ENCODE measurements at places on chromosomes 13 and 19.

DNA sequence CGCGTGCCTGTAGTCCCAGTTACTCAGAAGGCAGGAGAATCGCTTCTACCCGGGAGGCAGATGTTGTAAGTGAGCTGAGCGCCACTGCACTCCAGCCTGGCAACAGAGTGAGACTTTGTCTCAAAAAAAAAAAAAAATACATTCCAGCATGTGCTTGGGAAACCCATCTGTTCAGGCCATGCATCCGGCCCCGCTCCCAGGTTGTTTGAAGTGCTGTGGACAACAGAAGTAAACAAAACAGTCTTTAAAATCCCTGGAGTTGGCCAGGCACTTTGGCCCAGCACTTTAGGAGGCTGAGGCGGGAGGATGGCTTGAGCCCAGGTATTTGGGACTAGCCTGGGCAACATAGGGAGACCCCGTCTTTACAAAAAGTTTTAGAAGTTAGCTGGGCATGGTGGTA, 3.2 kb upstream of the PTPRS start:
- no peak overlapping the region for H3K4me3 ChIP-seq
- peaks cover 11% of the 10 kb centered on the region for H3K4me1 ChIP-seq
- H3K27me3 ChIP-seq = peaks cover 31% of the 10 kb centered on the region
- no peaks in the 10 kb centered on the region for H3K36me3 ChIP-seq

DNA sequence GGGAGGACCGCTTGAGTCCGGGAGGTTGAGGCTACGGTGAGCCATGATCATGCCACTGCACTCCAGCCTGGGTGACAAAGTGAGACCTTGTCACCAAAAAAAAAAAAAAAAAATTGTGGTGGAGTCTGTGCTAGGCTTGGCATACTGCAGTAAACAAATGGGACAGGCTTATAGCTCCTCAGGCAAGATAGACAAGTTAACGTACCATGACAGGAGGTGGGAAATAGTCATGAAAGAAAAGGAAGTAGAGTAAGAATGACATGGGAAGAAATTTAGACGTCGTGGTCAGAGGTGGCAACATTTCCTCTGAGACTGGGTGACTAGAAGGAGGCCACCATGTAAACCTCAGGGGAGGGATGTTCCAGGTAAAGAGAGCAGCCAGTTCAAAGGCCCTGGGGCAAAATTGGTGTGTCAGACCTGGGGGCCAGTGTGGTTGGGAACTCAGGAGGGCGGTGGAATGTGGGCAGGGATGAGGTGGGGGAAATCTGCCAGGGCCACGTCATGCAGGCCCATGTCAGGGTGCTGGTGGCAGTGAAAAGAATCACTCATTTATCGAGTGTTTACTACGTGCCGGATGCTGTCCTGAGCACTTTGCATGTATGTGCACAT, 5.6 kb downstream of the SNRPA start:
- no peak overlapping the region for H3K4me3 ChIP-seq
- peaks cover 70% of the 10 kb centered on the region for H3K36me3 ChIP-seq
- H3K4me1 ChIP-seq = peaks cover 51% of the 10 kb centered on the region
- DNase-seq = no peak

DNA sequence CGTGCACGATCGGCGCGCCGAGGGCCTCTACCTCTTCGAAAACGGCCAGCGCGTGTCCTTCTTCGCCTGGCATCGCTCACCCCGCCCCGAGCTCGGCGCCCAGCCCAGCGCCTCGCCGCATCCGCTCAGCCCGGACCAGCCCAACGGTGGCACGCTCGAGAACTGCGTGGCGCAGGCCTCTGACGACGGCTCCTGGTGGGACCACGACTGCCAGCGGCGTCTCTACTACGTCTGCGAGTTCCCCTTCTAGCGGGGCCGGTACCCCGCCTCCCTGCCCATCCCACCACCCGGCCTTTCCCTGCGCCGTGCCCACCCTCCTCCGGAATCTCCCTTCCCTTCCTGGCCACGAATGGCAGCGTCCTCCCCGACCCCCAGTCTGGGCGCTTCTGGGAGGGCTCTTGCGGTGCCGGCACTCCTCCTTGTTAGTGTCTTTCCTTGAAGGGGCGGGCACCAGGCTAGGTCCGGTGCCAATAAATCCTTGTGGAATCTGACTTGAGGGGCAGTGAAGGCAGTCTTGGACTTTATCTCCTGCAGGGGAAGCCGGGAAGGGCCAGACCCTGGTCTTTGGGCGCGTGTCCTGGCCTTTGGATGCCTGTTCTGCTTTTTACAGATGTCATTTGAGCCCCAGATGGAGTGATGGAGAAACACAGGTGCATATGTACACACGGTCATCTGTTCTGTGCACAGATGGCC, 2.2 kb downstream of the CLEC11A start:
- DNase-seq = no peak
- peaks cover 34% of the 10 kb centered on the region for H3K4me1 ChIP-seq
- H3K36me3 ChIP-seq = no peaks in the 10 kb centered on the region
- peak overlapping the region; percentile 91 for H3K27ac ChIP-seq

- no peaks in the 10 kb centered on the region for H3K4me1 ChIP-seq
- no peaks in the 10 kb centered on the region for H3K27me3 ChIP-seq
- H3K27ac ChIP-seq = no peak overlapping the region
- no peak overlapping the region for H3K4me3 ChIP-seq
Observed at GRCh38 chr13:56563663-56564062, 577.1 kb upstream of the PRR20A start.

DNA sequence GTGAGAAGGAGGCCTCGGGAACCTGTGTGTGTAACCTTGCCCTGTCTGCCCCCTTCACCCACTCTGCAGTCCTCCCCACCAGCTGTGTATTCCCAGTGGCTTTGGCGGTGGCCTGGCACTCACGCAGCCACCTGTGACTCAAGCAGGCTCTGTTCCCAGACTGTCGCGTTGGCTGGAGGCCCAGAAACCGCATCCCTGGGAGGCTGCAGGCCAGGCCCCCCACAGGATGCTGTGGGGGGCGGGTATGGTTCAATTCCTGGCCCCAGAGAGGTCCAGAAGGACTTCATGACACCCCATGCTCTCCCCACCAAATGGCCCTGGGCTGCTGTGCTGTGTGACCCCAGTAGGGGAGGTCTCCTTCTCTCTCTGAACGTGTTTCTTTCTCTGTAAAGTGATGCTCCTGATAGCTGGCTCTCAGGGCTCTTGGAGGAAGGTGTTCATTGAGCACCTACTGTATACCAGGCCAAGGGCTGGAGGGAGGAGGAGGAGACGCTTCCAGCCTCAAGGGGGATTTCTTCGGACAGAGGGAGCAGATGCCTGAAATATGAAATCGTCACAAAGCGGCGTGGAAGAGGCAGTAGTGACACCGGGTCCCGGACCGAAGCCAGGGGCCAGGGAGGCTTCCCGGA, 1.9 kb upstream of the LINGO3 start:
- H3K36me3 ChIP-seq = peaks cover 6% of the 10 kb centered on the region
- H3K4me1 ChIP-seq = peaks cover 3% of the 10 kb centered on the region
- peak overlapping the region; percentile 41 for H3K27ac ChIP-seq
- H3K4me3 ChIP-seq = no peak overlapping the region
- no peak for DNase-seq

- H3K27me3 ChIP-seq = no peaks in the 10 kb centered on the region
- H3K4me1 ChIP-seq = peaks cover 89% of the 10 kb centered on the region
- peak overlapping the region; percentile 98 for H3K27ac ChIP-seq
Observed at GRCh38 chr13:48505597-48506091, 27.2 kb downstream of the RCBTB2 start.

DNA sequence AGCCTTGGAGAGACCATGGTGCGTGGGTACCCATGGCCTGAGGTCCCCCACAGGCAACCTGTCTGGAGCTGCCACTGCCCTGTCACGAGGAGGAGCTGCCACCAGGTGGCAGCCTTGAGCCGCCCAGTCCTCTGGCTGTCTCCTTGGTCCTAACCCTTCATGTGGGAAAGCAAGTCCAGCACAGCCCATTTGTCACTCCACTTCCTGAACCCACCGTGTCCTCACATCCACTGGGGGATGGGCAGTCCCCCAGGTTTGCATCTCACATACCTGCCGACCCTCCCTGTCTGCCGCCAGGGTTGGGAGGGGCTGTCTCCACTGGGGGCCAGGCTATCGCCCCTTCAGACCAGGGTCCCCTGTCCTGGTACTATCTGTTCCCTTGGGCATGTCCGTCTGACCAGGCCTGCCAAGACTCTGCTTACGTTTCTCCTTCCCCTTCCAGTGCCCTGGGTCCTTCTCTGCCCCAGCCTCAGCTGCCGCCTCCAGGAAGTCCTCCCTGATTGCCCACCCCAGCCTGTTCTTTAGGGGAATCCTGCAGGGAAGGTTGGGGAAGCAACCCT, 4.5 kb downstream of the FAM174C start:
- peaks cover 20% of the 10 kb centered on the region for H3K36me3 ChIP-seq
- DNase-seq = peak; percentile 80
- peaks cover 8% of the 10 kb centered on the region for H3K27me3 ChIP-seq

DNA sequence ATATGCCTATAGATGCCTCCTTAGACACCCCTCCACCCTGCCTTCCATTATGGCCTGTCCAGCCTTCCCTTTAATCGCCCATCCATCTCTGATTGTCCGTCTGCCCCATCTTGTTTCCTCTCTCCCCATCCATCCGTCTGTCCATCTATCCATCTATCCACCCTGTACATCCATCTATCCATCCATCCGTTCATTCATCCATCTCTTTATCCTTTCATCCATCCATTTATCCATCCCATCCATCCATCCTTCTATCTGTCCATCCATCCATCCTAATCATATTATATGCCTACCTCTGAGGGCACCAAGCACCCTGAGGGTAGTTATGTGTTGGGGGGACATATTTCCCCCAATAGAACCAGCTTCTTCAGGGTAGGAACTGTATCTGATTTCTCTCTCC, 23.1 kb downstream of the TRPM4 start:
- no peak for DNase-seq
- no peaks in the 10 kb centered on the region for H3K36me3 ChIP-seq
- peaks cover 4% of the 10 kb centered on the region for H3K4me1 ChIP-seq
- no peaks in the 10 kb centered on the region for H3K27me3 ChIP-seq
- H3K4me3 ChIP-seq = no peak overlapping the region

GRCh38 chr19:46913198-46913851, 52.5 kb downstream of the ARHGAP35 start:
- H3K4me1 ChIP-seq = peaks cover 33% of the 10 kb centered on the region
- no peak overlapping the region for H3K27ac ChIP-seq
- peaks cover 5% of the 10 kb centered on the region for H3K36me3 ChIP-seq
- H3K27me3 ChIP-seq = no peaks in the 10 kb centered on the region
- H3K4me3 ChIP-seq = no peak overlapping the region
- no peak for DNase-seq

DNA sequence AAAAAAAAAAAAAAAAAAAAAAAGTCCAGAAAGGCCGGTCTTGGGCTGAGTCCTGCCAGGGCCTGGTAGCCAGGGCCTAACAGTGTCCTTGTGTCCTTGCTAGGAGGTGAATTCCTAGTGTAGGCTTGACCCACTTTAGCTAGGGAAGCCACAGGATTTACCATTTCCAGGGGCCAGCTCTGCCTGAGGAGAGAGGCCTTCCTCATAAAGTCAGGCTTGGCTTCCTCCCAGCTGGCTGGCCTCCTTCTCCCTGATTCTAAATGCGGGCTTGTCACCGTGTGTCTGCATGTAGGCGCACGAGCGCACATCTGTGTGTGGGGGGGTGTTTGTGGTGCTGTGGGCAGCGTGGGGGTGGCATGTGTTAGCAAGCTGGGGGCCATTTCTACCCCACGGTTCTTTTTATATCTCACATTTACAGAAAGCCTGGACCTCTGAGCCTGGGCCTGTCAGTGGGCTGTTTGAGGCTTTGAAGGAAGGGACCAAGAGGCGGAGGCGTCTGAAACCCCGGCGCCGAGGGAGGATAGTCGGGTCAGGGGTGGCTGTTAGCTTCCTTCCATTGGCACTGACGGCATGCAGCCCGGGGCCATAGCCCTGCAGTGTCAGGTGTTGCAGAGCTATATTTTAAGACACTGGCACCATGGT, 31.7 kb downstream of the IER2 start:
- H3K36me3 ChIP-seq = peaks cover 2% of the 10 kb centered on the region
- peak overlapping the region; percentile 6 for H3K27ac ChIP-seq
- H3K4me1 ChIP-seq = peaks cover 33% of the 10 kb centered on the region
- H3K4me3 ChIP-seq = no peak overlapping the region

- H3K4me3 ChIP-seq = peak overlapping the region; percentile 75
- peak overlapping the region; percentile 97 for H3K27ac ChIP-seq
- DNase-seq = peak; percentile 70
- no peaks in the 10 kb centered on the region for H3K27me3 ChIP-seq
- H3K36me3 ChIP-seq = peaks cover 37% of the 10 kb centered on the region
Observed at GRCh38 chr13:40613192-40613818, 53.1 kb downstream of the FOXO1 start.

- no peak overlapping the region for H3K4me3 ChIP-seq
- peaks cover 5% of the 10 kb centered on the region for H3K36me3 ChIP-seq
- H3K27ac ChIP-seq = no peak overlapping the region
- peaks cover 47% of the 10 kb centered on the region for H3K4me1 ChIP-seq
- H3K27me3 ChIP-seq = no peaks in the 10 kb centered on the region
- DNase-seq = peak; percentile 77
Observed at GRCh38 chr13:24220086-24220703, 59.7 kb downstream of the SPATA13 start.

- no peaks in the 10 kb centered on the region for H3K36me3 ChIP-seq
- H3K4me1 ChIP-seq = peaks cover 4% of the 10 kb centered on the region
- H3K4me3 ChIP-seq = no peak overlapping the region
- peaks cover 9% of the 10 kb centered on the region for H3K27me3 ChIP-seq
- DNase-seq = no peak
Observed at GRCh38 chr13:99144306-99144705, 56.3 kb upstream of the UBAC2 start.

DNA sequence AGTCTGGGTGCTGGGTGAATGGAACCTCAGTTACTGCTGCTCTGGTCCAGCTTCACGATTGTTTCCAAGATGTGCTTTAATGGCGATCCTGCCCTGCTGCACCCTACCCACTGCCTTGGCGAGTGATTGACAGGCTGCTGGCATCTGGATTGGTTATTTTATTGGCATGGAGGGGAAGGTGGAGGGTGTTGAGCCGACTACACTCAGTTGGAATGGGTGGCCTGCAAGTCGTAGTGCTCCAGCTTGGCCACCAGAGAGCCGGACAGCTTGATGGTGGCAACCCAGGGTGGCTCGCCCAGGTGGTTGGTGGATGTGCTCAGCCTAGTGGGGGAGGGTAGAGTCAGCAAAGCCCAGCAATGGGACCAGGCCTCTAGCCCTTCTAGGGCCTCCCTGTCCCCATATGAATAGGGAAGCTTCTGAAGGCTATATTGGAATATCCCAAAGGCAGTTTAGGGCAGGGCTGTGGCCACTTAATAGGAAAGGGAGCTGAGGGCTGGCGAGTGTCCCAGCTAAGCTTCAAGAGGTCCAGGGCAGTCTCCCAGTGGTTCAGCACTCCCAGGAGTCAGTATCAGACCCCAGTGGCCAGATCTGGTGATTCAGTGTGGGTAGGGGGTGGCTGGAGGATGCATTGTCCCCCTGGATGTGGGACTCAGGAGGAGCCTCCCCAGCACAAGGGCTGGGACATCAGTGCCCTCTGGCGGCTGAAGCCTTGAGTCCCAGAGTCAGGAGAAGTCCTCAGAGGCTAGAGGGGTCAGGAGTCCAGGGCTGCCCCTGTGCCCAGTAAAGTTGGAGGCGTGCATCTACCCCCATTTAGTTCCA, 3.4 kb downstream of the GGN start:
- peaks cover 14% of the 10 kb centered on the region for H3K27me3 ChIP-seq
- no peak for DNase-seq
- H3K36me3 ChIP-seq = peaks cover 45% of the 10 kb centered on the region

- no peak for DNase-seq
- no peak overlapping the region for H3K27ac ChIP-seq
- peaks cover 47% of the 10 kb centered on the region for H3K27me3 ChIP-seq
- no peaks in the 10 kb centered on the region for H3K36me3 ChIP-seq
Observed at GRCh38 chr13:95641291-95642027, 3.0 kb downstream of the DZIP1 start.

Data from activated CD4-positive, alpha-beta T cell treated with anti-CD3 and anti-CD28 coated beads, Interleukin-2, amount 10 ng/mL, durations not matched to agents 7 days and 5 days (primary cell).